Glomerular endothelial cell (primary cell): ENCODE measurements at places on chromosomes 16 and 17.

GRCh38 chr17:81911969-81912368 is 770 bp upstream of the PCYT2 start:
- DNase-seq: no peak

DNA sequence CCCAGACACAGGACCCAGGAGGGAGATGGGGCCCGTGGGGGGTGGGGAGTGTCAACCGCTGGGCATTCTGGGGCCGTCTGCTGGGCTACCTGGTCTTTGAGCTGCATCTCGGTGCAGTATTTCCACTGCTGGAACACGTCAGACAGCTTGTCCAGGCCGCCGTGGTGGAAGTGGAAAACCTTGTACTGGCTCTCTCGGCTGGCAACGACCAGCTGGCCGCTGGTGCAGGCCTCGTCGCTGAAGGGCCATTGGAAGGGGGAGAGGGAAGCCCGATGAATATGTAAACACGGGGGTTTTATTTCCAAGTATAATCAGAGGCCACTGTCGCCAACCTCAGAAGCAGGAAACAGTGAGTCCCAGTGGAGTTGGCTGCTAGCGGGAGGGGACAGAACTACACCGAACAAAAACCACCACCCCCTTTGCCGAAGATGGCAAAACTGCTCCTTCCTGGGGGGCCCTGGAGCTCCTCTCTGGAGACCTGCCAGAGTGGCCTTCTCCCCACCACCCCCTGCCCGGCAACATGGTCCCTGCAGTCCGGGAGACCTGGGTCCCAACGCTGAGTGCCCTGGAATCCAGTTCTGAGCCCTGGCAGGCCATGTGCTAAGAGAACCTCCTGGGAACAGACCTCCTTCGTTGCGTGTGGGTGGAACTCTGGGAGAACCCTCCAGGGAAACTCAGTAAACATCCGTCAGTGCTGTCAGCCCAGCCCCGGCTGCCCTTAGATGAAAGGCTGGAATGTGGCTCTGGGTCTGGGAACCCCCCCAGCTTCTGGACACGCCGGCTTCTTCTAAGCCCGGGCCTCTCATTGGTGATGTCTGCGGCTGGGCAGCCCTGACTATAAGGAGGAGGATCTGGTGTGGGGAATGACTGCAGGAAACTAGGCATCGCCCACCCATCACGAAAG is 84.1 kb downstream of the TBC1D16 start:
- DNase-seq: no peak

DNA sequence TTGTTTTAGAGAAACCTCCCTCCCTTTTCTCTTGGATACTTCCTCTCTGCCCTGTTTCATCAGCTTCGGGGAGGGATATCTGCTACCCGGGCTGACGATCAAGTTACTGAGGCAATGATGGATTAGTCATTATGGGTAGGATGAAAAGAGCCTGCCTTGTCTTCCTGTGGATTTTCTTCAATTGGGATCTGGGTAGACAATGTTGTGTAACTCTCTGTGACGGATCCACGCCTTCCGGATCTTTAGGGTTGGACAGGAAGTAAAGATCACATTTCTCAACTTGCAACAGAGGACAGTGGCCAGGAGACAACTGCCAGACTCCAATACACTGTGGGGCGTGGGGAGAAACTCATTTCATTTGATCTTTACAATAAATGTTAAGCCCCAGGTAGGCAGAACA is 11.3 kb upstream of the CHST6 start:
- no peak for DNase-seq

GRCh38 chr17:75720656-75721462 is at the start of gene ITGB4:
Gene ITGB4 (plus strand): TSS chr17:75721459. CDS start chr17:75724704, 3,245 bp downstream.
- DNase-seq: no peak

- DNase-seq: no peak
These were observed 4.3 kb downstream of the ZFP1 start for GRCh38 chr16:75152635-75153034.

DNA sequence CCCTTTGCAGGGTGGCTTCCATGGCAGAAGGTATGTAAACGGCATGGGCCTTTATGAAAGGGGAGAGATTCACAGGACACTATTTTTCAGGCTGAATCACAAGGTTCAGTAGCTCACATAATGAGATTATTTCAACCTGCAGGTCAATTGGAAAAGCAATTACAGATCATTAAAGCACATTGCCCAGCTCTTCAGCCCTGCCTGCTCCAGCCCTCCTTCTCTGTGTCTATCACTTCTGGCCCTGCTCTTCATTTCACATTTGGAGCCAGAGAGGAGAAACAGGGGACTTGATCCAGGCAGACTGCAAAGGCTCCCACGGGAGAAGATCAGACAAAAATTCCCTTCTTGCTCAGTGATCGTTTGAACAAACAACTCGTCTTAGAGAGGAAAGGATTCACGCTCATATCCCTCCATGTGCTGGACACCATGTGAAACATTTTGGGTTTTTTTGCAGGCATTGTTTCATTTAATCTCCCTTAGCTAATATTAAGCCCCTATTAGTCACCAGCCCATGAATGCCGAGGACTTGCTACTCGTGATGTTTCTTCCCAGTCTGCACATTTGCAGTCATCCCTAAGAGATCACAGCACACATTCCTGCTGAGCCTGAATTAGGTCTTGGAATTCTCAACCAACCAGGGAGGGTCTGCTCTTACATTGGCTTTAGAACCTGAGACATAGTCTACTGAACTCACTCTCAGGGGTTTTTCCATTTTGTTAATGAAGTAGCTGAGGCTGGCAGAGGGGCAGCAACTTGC is 443.9 kb upstream of the CCL2 start:
- DNase-seq: no peak

GRCh38 chr17:51427323-51427811 is 167.0 kb downstream of the UTP18 start:
- no peak for DNase-seq

DNA sequence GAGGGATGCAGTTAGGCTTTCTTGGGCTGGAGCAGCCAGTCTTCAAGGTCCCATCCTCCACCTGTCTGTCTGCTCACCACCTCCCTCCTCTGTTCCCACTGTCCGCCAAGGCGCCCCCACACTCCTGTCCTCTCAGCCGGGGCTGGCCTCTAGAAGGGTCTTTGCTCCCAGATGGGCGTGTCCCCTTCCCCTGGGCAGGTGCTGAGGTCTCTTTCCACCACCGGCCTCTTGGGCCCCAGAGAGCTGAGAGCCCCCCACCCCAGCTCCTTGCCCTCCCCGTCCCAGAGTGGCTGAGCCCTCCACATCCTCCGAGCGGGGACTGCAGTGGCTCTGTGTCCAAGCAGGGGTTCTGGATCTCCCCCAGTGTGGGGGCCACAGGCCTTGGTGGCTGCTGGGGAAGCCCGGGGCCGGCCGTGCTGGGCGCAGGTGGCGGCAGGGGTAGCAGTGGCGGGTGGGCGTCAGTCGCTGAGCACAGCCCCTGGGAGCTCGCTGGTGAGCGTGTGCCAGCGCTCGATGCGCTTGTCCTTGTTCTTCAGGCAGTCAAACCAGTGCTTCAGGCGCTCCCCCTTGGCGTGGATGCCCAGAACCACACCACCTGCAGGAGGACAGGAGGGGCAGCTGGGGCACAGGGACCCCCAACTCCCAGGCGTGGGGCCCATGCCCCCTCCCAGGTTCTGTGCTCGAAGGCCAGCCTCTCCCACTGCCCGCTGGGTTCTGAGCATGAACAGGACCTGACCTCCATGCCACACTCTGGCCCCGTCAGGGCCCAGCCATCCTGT is 9.8 kb downstream of the SCGB1C2 start:
- no peak for DNase-seq

- no peak for DNase-seq
These were observed 455.8 kb upstream of the MAF start for GRCh38 chr16:80056324-80056723.

GRCh38 chr17:47776330-47777197 is 43.5 kb downstream of the TBX21 start:
- peak; percentile 33 for DNase-seq

- DNase-seq: no peak
These were observed 10.7 kb downstream of the WIPI1 start for GRCh38 chr17:68446626-68447041.

DNA sequence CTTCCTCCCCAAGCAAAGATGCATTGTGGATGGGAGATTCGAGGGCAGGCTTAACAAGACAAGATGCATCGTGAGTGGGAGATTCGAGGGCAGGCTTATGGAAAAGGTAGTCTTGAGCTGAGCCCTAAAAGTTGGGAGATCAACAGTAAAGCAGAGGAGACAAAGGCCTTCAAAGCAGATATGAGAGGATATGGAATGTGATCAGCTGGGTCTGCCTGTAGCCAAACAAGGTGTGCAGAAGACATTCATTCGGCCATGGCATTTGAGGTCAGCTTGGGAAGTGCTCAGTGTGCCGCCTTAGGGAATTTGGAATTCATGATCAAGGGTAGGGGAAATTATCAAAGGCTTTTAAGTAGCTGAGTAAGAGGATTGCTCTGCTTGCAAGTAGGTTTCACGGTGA is 39.5 kb downstream of the DNAH9 start:
- DNase-seq: no peak

DNA sequence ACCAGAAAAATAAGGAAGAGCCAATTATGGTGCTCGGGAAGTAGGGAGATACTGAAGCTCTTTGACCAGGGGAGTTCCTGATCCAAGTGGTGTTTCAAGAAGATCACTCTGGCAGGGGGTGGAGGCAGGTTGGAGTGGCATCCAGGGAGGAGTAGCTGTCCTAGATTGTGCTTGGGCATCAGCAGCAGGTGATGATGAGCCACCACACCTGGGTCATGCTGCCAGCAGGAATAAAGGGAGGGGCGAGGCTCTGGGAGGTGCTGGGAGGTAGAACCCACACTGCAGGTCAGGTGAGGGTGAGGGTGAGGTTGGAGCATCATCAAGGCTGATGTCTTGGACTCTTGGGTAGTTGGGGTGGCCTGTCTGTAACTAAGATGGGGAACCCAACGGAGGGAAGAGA is 35.4 kb upstream of the ADGRG1 start:
- DNase-seq: no peak

DNA sequence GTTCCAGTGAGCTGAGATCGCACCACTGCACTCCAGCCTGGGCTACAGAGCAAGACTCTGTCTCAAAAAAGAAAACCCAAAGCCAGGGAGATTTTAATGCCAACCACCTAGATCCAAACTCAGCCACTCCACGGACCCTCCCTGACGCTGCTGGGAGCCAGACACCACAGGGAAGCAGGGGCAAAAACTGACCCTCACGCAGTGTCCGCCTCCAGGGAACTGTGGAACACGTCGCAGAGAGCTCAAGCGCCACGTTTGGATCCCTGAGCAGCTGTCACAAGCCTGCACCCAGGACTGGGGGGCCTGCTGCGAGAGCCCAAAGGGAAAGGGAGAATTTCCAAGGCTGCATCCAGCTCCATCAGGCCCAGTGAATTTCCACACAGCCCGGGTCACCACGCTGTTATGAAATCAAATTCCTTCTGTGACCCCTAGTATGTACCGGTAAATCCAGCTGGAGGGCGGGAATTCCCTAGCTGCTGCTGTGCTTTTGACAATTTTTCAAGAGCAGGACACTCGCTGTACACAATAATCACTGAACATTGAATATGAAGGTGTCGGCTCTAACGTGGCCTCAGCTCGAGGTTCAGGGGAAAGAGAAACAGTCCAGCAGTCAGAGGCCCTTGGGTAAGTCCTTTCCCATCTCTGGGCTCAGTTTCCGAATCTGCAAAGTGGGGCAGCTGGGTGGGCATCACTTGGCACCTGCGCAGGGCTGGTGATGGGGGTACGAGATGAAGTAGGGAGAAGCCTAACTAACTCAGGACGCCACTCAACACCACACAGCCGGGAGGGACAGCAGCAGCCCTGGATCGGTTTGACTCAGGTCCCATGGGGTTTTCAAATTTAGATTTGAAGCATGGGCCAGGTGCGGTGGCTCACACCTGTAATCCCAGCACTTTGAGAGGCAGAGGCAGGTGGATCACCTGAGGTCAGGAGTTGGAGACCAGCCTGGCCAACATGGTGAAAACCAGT is 8.6 kb downstream of the CARHSP1 start:
- DNase-seq: no peak

- no peak for DNase-seq
These were observed 7.9 kb downstream of the KDM6B start for GRCh38 chr17:7841915-7842379.

DNA sequence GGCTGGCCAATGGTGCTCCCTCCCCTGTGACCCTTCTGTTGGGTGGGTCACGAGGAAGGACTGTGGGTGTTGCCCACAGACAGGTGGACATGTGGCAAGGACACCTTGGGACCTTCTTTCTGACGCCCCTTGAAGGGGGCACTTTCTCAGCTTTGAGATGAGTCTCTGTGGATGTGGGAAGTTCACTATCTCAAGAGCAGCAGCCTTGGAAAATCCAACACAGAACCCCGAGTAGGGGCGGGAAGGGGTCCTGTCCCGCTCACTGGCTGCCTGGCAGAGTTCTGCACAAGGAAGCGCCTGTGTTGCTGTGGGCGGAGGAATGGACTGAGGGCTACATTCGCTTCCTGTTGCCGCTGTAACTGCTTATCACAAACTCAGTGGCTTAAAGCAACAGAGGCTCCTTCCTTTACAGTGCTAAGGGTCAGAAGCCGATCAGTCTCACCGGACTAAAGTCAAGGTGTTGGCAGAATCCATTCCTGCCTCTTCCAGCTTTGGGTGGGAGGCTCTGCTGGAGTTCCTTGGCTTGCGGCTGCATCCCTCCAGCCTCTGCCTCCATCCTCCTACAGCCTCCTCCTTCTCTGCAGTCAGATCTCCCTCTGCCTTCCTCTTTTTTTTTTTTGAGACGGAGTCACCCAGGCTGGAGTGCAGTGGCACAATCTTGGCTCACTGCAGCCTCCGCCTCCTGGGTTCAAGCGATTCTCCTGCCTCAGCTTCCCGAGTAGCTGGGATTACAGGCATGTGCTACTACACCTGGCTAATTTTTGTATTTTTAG is 305.2 kb downstream of the SEC14L1 start:
- no peak for DNase-seq

- no peak for DNase-seq
These were observed 63.1 kb downstream of the MYO18A start for GRCh38 chr17:29116804-29117753.

DNA sequence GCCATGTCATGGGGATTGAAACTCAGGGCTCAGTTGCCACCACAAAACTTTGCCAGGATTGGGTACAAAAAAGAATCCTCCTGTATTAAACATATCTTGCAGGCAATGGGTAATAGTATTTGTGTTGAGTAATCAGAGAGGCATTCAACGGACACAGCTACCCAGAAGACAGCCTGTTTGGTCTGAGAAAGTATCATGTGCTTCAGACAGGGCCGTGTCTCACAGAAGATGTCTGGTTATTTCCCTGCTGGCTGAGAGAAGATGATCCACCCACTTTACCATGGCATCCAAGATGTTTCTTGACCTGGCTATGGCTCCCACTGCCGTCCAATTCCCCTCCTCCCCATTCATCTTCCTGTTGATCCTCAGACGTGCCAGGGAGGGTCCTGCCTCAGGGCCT is 304.3 kb upstream of the XYLT1 start:
- DNase-seq: no peak

- DNase-seq: no peak
These were observed 59.8 kb upstream of the FBXO47 start for GRCh38 chr17:39026980-39027451.

DNA sequence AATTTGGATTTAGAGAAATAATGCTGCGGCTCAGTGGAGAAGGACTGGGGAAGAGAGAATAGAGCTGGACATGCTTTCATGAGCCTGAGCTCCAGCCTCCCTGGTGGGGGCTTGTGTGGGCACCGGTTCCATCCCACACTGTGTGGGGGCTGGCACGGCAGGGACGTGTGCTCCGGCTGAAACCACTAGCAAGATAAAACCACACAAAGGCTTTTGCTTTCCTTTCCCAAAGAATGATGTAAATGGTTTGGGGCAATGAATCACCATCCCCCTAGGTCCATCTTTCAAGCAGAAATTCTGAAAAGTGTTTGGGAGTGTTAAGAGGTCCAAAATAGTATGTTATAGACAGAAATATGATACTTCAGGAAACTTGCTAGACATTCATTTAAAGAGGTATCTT is 77.0 kb downstream of the CDH11 start:
- DNase-seq: no peak
